Activated CD8-positive, alpha-beta T cell treated with anti-CD3 and anti-CD28 coated beads for 36 hours (primary cell): ENCODE measurements at places on chromosomes 1 and 21.

- no peak for DNase-seq
Observed at GRCh38 chr1:25784575-25785051, 15.4 kb upstream of the SELENON start.

- peak; percentile 9 for DNase-seq
Observed at GRCh38 chr21:17585875-17586450, 26.7 kb downstream of the BTG3 start.

GRCh38 chr1:197526736-197527371 is 248.4 kb downstream of the DENND1B start:
- no peak for DNase-seq

- DNase-seq: peak; percentile 21
Observed at GRCh38 chr1:172827841-172828240, 168.9 kb downstream of the FASLG start.

- no peak for DNase-seq
Observed at GRCh38 chr1:172827301-172827700, 168.4 kb downstream of the FASLG start.

GRCh38 chr1:221228594-221228993 is 349.4 kb downstream of the HLX start:
- DNase-seq: no peak

DNA sequence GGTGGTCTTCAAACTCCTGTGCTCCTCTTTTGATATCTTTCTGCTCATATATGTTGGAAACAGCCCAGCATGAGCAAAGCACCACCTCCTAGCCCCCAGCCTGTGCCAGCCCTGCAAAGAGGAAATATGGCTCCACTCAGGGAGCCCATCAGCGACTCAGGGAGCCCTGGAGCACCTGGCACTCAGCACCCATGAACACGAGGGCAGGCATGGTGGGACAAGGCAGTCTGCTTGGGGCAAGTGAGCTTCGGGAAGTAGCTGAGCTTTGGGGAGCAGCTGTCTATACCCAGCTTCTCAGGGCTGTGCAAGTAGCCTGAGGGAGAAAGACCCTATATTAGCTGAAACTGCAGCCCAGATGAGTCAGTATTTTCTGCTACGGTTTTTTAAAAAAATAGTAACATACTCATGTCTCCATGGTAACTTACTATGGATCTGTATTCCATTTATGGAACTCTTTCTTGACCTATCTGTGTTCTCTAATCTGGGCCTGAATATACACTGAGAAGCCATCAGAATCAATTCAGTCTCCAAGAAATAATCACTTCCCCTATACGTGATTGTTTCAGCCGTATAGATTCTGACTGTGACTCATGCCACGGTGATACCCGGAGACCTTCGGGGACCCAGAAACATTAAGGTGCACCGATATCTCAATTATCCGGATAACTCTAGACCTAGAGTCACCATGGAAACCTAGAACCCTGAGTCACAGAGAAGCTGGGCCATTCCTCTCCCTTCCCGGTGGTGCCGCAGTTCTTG is 1.5 kb upstream of the ETS2 start:
- peak; percentile 10 for DNase-seq

GRCh38 chr1:230796626-230797025 is 49.4 kb downstream of the CAPN9 start:
- DNase-seq: no peak

GRCh38 chr1:205840146-205840923 is 9.6 kb downstream of the PM20D1 start:
- DNase-seq: no peak

GRCh38 chr1:58248791-58249190 is 297.7 kb downstream of the OMA1 start:
- no peak for DNase-seq

DNA sequence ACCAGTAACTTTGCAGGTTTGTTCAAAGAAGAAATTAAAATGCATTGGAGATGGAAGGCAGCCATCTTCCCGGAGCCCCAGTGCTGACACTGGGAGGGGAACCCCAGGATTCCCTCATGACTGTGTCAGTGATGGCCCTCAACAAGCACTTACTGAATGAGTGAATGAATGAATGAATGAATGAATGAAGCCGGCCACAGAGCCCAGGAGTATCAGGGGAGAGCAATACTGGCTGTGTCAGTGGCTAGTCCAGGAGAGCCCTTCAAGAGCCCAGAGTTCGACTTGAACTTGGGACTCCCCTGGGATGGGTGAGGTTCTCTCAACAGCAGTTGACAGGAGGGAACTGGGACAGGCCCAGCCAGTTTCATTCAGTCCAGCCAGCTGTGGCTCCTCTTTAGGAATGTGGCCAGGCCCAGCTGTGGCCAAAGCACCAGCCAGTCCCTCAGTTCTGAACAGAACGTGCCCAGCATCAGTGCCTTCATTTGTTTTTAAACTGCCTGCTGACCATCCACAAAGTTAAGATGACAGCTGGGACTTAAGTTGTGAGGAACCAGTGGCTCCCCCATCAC is 9.2 kb upstream of the ERG start:
- DNase-seq: no peak

DNA sequence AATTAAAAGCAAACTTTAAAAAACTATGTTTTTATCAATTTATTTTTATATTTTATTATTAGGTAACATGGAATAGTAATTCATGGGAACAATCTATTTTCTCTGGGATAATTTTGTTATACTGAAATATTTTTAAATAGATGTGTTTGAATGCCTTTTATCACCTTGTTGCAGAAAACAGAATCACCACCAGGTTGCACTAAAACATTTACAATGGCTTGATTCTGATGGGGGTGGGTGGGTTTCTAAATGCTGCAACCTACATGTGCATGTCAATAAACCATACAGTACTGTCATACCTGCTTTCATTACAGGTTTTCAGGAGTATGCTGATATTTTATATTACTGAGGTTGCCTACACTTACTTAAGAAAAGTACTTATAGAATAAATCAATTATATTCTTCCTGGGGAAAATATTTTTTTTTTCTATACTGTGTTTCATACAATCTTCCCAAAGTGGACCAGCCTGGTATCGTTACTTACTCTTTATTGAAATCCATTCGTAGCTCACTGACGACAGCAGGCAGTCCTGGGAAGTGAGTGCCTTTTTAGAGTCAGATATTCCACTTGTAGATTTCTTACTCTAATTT is 132.8 kb downstream of the PTPRC start:
- peak; percentile 42 for DNase-seq

- DNase-seq: no peak
Observed at GRCh38 chr21:28884481-28884880, 108.2 kb downstream of the LTN1 start.

DNA sequence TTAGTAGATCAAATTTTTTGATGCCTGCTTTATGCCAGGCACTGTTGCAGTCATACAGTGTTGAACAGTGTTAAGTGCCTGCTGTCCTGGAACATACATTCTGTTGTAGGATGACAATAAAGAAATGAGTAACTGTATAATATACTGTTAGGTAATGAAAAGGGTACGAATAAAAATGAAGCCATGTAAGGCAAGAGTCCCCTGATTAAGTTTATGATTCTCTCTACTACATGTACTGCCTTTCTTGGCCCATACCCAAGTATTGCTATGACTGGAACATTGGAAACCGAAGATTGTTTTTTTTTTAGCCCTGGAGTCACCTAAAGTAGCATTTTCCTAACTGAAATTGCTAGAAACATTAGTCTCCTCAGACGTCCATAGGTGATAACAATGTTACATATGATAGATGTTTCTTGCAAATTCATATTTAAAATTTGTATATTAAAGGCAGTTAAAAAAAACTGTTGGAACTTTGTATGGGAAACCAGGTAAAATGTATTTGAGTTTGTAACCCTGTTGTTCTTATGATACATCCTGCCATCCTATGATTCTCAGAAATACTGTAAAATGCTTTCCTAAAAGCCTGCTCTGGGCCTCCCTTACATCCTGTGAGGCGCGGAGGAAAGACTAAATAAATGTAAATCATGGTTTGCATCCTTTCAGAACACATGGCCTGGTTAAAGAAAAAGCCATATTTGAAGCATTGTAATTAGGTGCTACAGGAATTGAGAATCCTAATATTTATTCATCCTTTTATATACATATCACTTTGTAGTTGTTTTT is 5.8 kb downstream of the ATP5PB start:
- DNase-seq: peak; percentile 27

GRCh38 chr1:91520942-91521507 is 20.4 kb downstream of the CDC7 start:
- no peak for DNase-seq

DNA sequence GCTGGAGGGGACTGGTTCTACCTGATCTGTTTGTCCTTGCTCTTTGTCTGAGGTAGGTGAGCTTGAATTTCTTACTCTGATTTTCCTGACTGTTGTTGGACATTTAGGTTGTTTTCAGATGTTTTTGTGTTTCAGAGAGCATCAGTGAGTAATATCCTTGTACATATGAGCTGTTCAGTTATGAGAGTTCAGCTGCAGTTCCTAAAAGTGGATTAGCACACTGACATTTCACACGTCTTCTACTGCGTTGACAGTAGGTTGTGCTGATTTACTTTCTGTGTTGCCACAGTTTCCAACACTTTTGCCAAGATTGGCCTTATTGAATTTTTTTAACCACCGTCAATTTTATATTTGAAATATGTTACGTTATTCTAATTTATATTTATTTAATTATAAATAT is 27.7 kb downstream of the CXADR start:
- DNase-seq: no peak

DNA sequence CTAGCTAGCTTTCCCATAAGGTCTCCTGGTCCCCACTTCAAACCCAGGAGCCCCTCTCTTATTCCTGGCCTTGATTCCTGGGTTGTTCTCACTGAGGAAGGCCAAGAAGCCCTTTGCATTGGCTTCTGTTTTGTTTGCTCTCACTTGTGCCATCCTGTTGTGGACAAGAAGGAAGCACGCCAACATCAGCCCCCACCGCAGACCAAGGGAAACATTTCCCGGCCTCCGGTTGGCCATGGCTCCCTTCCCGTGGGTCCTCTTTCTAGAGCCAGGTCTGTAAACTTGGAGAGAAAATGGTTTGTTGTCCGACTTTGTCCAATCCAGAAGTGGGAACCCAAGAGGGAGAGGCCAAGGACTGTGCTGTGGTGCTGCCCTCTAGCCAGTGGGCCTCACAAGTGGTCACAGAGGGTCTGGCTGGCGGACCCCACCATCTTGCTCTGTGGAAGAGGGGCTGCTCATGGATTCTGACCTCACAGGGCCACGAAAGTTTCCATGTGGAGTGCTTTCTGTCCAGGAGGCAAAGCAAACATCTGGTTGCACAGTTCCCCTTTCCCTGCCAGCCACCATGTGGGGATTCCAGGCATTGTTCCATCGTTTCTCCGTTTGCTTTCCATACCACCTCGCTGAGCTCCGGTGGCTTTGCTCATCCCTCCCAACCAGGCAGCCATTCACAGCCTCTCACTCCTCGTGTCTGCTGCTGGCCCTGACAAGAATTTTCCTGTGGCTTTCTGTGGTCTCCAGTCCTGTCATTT is 18.9 kb upstream of the TENT5C start:
- no peak for DNase-seq
